AG10803 (cell line): ENCODE measurements at places on chromosomes 5 and 9.

- DNase-seq, result no peak
These were observed 21.6 kb upstream of the EXOC3 start for GRCh38 chr5:421287-421880.

GRCh38 chr9:138022756-138023393 is 145.3 kb downstream of the CACNA1B start:
- DNase-seq, result no peak

- no peak for DNase-seq
These were observed 8.8 kb downstream of the RXRA start for GRCh38 chr9:134335061-134335460.

DNA sequence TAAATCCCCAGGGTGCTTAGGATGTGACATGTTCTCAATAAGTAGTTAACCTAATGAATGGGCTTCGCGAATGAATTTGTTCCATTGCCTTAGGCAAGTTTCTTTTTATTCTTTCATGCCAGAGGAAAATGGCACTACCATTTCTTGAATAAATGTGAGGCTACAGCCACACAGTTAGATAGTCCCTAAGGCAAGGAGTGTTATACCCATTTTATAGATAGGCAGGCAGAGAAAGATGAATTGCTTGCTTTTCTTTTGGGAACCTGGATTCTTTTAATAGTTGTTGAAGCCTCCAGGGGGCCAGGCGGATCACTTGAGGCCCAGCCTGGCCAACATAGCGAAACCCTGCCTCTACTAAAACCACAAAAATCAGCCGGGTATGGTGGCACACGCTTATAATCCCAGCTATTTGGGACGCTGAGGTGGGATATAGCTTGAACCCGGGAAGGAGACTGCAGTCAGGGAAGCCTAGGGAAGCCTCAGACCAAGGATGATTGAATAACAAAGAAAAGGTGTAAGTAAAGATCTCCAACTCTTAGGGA is 943 bp downstream of the NOP16 start:
- DNase-seq, result peak; percentile 16

- DNase-seq, result no peak
These were observed 122.3 kb downstream of the MTRR start for GRCh38 chr5:7991125-7991821.

GRCh38 chr5:142106061-142106460 is 2.5 kb upstream of the NDFIP1 start:
- peak; percentile 89 for DNase-seq

DNA sequence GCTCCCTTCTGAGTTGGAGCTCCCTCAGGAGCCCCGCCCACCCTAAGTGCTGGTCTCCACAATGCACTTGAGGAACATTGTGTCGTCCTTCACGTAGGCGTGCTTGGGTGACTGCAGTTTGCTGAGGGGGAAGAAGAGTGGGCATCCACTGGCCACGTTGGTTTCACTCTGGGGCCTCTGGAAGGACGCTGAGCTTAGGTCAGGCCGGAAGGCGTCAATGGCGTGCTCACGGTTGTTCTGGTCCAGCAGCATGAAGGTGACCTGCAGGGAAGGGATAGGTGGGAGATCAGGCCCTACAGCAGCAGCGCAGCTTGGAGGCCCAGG is 21.7 kb downstream of the TRAF1 start:
- no peak for DNase-seq

GRCh38 chr5:130501151-130501865 is 597.0 kb downstream of the CHSY3 start:
- DNase-seq, result no peak

DNA sequence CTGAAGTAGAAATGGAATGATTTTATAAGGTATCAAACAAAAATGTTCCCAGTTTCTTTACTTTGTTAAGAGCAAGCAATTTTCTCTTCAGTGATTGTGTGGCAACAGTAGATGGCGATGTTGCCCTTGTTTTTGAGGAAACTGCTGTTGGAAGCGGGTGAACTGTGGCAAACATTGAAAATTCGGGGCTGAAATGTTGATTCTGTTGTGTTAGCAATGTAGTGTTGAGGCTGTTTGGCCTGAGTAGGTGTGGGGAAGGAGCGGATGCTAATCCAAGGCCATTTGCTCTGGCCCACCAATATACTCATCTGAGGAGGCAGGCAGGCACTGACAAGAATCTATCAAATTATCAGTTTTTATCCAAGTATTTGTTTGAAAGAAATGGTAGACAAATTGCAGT is 129.8 kb downstream of the SLC12A2 start:
- peak; percentile 68 for DNase-seq

GRCh38 chr9:72292256-72292682 is 72.7 kb downstream of the ZFAND5 start:
- DNase-seq, result peak; percentile 57

DNA sequence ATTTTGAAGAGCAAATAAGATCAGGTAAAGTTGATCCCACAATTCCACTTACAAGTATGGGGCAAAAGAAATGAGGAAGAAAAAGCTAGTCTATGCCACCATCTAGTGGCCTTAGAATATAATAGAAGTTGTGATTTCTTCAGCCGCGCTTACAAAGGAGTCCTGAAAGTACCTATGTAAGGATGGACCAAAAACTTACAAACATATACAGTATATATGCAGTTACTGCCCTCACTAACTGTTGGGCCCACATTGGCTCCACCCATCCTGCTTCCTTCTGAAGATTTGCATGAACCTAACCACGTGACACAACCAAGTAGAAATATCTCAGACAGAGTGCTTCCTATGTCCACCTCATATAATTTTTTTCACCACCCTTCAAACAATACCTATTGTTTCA is 11.7 kb upstream of the OR13D1 start:
- peak; percentile 58 for DNase-seq

- peak; percentile 79 for DNase-seq
These were observed 75.4 kb upstream of the IL7R start for GRCh38 chr5:35781181-35781790.

- DNase-seq, result no peak
These were observed 9.8 kb downstream of the AKNA start for GRCh38 chr9:114378016-114378415.

DNA sequence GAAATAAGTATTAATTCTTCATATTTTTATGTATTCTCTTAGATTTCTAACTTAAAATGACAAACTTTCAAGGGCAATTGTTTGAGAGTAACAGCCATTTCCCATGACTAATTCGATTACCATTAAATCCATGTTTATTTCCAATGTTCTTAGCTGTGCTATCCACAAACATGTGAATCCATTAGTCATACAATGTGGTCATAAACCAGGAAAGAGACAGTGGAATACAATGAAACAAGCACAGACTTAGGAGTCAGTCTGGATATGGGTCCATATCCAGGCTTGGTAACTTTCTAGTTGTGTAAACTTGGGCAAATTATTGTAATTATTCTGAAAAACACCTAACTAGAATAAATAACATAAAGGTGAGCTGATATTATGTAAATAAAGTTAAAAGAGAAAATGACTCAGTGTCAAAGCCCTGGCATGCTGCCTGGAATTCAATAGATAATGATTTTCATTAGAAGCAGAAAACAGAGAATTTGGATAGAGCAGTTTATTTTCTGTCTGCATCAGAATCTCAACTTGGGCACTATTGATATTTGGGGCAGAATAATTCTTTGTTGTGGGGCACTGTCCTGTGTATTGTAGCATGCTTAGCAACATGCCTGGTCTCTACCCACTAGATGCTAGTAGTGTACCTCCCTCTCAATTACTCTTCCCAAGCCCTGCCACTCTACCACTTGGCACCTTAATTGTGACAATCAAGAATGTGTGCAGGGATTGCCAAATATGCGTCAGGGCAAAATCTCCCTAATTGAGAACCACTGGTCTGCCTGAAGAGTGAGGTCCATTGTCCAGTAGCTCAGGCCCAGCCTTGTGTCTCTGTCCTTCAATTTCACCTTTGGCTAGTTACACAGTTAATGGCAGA is 44.7 kb upstream of the SLC27A6 start:
- DNase-seq, result no peak

GRCh38 chr5:95519681-95520080 is 35.1 kb downstream of the SKIC3 start:
- no peak for DNase-seq

DNA sequence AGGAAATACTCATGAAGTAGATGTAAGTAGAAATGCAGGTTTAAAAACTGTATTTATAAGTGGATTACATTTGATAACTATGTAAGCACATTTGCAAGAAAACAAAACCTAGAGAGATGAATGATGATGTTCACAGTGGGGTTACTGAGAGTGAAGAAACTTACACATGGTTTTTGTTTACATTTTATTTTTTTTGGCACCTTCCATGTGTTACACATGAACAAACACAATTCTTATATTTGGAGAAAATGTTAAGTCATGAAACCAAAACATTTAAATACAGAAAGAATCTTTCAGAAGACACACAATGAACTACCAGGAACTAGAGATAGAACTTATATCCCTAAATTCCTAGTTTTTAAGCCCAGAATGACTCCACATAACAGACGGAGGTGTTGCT is 51.5 kb upstream of the SPATA31E1 start:
- DNase-seq, result no peak

- no peak for DNase-seq
These were observed 72.7 kb downstream of the MRPL36 start for GRCh38 chr5:1726956-1727355.

GRCh38 chr9:1050125-1050895 is at the start of gene DMRT2:
Gene DMRT2 (plus strand): TSS chr9:1050357. CDS start chr9:1051614, 1,257 bp downstream.
- peak; percentile 72 for DNase-seq
